ENCODE measurements at places on chromosomes 13 and 19. TPM values are rescaled to one million over a fixed set of nuclear protein-coding genes. Genes with fewer than 3 reads are reported as not detected.

DNA sequence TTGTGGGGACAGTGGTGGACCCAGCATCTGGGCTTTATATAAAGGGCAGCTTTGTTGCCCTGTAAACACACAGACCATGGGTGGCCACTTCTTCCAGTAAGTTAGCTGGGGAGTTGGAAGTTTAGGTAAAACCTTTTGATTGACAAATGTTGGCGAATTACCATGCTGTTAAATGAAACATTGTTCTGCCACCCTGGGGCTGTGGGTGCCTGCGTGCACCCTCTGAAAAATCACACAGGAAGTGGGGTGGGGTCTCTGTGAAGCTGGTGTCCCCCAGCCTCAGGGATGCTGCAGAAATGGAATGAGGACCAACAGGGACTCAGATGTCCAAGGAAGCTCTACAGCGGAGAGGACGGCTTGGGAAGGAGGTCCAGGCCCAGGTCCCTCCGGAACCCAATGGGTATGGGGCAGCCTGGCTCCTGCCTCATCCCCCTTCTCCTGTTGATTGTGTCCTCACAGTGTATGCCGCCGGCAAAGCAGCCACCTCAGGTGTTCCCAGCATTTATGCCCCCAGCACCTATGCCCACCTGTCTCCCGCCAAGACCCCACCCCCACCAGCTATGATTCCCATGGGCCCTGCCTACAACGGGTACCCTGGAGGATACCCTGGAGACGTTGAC lies 2.8 kb upstream of the USF2 start:
- no peak for DNase-seq

DNA sequence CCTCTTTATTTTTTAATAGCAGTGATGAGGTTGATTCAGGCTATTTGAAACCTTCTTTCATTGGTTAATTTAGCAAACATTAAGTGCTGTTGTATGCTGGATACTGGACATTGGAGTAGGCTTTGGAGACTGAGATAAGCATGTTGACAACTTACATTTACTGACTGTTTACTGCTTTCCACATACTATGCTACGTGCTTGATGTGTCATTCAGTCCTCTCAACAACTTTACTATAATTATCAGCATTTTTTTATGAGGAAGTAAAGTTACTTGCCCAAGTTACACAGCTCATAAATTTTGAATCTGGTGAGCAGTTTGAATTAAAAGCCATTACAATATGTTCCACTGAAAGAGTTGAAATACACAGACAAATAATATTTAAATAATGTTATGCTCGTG lies 83.8 kb downstream of the GJA3 start:
- DNase-seq = no peak

RPL13A gene
- 2,088 TPM for polyA plus RNA-seq

ZNF599 gene
- 15.6 TPM for polyA plus RNA-seq

CEACAM1 gene
- 11.9 TPM for polyA plus RNA-seq
